Hindlimb muscle (tissue), 1 donor: ENCODE measurements at places on chromosomes 7 and 10. TPM values are rescaled to one million over a fixed set of nuclear protein-coding genes. Genes with fewer than 3 reads are reported as not detected.

The VPS41 gene
- 34.8 TPM for polyA plus RNA-seq

- no peak for DNase-seq
These were observed at the start of gene MMRN2 for GRCh38 chr10:86957471-86958115. MMRN2 (minus strand) TSS chr10:86957615; CDS start chr10:86957541, 74 bp downstream.

The PDE6C gene
- 0.75 TPM for polyA plus RNA-seq

The RGS10 gene
- polyA plus RNA-seq: 35.5 TPM

DNA sequence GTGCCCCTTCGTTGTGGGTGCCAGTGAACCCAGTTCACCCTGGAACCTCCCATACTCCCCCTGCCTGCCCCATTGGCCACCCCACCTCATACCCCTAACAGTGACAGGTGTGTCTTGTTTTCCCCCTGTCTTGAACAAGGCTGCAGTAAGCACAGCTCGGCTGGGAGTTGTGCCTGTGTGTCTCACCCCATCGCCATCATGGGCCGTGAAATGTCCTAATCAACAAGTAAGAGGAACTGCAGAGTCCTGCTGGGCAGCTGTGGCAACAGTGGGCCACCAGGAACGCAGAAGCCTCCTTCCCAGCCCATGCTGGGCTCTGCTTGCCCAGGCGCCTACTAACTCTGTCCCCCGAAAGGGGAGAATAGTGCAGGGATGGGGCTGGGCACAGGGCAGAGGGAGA lies 91.6 kb downstream of the C10orf105 start:
- no peak for DNase-seq

- no peak for DNase-seq
These were observed 354.8 kb downstream of the CXCL12 start for GRCh38 chr10:44030132-44030531.
